LHCN-M2 (cell line): ENCODE measurements at places on chromosomes 3 and 15. TPM values are rescaled to one million over a fixed set of nuclear protein-coding genes. Genes with fewer than 3 reads are reported as not detected.

MAP4 gene
- total RNA-seq, result 90.6 and 106 TPM in 2 replicates

FETUB gene
- total RNA-seq, result 0.06 TPM in 1 of 2 replicates, not detected in the other

- DNase-seq, result no peak
Observed at GRCh38 chr3:128489927-128490649, 2.9 kb downstream of the GATA2 start.

C2CD4A gene
- not detected in 2 replicates for total RNA-seq

DNA sequence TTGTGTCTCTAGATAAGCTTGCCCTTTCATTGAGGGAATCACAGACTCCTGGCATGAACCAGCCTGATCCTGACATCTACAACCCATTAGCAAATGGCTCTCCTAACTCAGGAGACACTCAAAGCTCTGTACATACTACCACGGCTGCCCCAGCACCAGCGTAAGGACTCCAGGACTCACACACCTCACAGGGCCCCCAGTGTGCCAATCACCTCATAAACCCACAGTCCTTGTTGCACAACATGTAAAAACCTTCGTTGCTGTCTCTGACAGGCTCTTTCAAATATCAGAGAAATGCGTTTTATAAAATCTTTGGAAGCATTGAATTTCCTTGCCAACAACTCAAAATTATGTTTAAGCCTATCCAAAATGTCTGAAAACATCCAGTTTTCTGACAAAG, 7.3 kb downstream of the FYCO1 start:
- DNase-seq, result no peak

MFGE8 gene
- 222 and 231 TPM in 2 replicates for total RNA-seq

PTH1R gene
- 1.2 and 1.3 TPM in 2 replicates for total RNA-seq
